Germinal center (tissue), 1 donor: ENCODE measurements at places on chromosomes 2 and 18.

- no peak for DNase-seq
Observed at GRCh38 chr2:148932536-148932935, 57.5 kb downstream of the KIF5C start.

DNA sequence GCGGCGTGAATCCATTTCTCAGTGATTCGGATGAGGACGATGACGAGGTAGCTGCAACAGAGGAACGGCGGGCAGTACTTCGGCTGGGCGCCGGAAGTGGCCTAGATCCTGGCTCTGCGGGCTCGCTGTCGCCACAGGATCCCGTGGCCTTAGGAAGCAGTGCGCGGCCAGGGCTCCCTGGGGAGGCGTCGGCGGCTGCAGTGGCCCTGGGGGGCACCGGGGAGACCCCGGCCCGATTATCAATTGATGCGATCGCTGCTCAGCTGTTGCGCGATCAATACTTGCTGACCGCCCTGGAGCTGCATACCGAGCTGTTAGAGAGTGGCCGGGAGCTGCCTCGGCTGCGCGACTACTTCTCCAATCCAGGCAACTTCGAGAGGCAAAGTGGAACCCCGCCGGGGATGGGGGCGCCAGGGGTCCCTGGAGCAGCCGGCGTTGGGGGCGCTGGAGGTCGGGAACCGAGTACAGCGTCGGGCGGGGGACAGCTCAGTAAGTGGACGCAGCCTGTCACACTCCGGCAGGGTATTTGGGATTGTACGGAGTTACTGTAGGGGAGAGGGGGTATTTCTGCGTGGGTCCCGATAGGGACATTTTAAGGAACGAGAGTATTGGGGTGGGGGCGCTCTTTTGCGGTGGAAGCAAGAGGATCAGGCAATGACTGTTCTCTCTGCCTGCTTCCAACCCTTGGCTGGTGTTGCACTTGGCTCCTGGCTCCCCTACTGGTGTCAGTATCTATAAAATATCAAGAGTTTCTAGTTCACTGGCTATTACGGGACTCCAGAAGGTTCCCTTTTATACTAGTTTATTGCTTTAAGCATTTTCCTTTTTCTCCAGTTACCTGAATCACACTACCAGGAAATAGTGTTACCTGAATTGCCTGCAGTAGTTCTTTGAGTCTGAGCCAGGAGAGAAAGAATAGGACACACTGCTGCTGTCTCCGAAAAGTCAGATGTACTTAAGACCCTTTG is 772 bp downstream of the RELCH start:
- DNase-seq = peak; percentile 18

DNA sequence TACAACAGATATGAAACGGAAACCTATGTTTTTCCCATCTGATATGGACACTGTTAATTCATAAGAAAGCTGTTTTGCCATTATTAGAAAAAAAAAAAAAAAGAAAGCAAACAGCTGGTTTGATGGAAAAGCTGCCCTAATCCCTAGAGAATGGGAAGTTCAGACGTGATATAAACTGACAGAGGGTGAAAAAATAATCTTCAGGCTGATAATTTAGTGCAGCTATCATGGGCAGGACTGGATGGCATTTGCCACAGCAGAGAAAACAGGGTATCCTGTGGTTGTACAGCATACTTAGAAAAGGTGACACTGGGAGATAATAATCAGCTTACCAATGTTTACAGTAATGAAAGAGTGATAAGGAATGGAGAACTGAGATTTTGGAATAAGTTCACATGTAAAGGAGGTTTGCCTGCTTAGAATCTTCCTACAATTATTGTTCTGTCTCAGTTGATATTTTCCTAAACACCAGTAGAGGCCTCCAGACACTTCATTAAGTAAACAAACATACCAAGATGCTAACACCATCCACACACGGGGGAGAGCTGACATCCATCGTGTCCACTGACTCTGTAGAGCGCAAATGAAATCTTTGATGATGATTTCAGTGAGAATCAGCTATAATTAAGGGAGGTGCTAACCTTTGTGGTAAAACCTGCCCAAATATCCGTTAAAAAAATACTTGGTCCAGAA is 211.6 kb upstream of the MMADHC start:
- no peak for DNase-seq

DNA sequence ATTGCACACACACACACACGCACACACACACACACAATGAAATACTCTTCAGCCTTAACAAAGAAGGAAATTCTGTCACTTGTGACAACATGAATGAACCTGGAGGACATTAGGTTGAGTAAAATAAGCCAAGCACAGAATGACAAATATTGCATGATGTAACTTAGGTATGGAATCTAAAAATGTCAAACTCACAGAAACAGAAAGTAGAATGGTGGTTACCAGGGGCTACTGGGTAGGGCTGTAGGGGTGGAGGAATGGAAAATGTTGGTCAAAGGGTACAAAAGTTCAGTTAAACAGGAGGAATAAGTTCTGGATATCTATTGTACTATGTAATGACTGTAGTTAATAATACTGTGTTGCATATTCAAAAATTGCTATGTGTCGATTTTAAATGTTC is 29.5 kb downstream of the SCN2A start:
- DNase-seq = no peak

DNA sequence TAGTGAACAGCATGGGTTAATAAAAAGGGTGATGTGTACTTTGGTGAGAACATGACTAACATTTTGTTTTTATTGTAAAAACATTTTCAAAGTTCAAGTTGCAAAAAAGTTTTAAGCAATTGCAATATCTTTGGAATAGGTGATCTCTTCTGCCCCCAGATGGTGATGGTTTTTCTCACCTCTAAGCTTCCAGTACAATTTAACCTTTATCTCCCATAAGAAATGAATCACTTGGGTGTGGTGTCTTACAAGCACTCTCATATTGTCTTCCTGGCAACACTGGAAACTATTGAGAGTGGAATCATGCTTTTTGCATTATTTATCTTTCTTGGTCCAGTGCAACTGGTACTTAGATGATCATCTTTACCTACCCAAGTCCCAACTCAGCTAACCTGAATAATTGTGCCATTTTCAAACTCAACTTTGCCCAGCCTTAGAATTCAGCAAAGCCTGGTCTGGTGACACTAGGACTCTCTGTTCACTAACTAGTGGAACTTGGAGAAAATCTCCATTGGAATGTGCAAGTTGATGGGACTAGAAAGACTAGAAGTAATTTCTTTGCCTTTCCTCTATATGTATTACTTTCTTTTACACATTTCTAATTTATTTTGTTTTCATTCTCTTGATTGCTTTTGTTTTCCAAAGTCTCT is 964.7 kb upstream of the ZEB2 start:
- peak; percentile 10 for DNase-seq

- no peak for DNase-seq
Observed at GRCh38 chr18:58041633-58042032, 2.4 kb upstream of the NEDD4L start.

DNA sequence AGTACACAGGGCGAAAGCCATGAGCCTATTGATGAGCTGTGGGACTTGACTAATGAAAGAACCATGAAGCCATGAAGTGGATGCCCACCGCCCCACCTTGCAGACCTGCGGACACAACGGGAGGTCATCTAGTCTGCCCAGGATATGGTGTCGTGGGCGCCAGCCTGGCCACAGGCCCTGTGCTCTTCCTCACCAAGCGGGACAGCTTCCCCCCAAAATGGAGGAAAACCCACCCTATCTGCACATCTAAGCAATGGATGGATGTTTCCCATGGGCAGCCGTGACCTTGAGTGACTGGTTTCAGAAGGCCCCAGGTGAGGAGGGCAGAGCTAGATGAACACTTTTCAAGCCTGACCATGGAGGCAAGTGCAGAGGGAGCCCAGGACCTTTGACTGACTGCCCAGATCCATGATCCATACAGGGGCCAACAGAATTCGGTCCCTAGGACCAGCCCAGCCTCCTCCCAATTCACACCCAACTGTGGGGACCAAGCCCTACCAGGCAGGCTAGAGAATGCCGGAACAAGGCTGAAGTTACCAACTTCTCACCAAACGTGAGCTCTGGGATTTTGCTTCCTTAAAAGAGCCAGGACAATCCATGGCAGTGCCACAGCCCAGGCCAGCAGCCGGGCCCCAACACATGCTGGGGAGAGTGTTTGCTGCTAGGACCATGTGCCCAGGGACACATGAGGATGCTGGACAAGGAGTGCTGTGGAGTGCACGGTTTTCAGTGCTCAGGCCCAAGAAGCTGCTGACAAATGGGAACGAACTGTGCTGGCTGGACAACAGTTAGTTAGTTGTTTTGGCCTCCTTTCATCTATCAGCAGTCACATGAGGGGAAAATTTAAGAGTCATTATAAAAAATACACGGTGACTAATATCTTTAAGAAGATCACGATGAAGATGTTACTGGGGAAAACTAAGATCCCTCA is 249.4 kb downstream of the HDAC4 start:
- no peak for DNase-seq

DNA sequence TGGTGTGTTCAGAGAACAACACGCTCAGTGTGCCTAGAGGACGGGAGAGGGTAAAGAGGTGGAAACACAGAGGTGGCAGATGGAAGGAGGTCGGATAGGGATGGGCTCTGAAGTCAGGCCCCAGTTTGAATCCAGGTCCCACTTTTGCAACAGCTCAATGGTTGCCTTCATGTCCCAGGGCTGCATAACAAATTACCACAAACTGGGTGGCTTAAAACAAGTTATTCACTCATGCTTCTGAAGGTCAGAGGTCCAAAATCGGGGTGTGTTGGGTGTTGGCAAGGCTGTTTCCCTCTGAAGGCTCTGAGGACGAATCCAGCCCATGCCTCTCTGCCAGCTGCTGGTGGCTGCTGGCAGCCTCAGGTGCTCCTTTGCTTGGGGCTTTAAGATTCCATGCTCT is 12.7 kb upstream of the ADCY3 start:
- DNase-seq = no peak

GRCh38 chr2:234483568-234484251 is 13.2 kb downstream of the ARL4C start:
- peak; percentile 51 for DNase-seq

GRCh38 chr2:238465487-238466242 is 38.9 kb downstream of the ASB1 start:
- DNase-seq = no peak

DNA sequence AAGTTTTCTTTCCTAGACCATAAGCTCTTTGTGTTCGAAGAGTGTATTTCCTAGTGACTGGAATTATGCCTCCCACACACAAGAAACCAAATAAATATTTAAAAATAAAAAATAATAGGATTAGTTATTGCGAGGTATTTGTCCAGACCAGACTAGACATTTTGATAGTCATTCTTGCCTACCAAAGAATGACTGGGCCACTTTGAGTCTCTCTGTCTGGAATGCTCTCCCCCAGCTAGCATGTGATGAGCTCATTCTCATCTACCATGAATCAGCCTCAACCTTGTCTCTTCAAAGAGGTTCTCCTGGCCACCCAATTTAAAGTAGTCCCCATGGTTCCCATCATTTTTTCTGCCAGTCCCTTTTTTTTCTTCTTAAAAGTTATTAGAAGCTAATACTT is 13.9 kb upstream of the DSC1 start:
- no peak for DNase-seq

GRCh38 chr2:143440411-143441012 is 311.3 kb downstream of the ARHGAP15 start:
- DNase-seq = no peak

DNA sequence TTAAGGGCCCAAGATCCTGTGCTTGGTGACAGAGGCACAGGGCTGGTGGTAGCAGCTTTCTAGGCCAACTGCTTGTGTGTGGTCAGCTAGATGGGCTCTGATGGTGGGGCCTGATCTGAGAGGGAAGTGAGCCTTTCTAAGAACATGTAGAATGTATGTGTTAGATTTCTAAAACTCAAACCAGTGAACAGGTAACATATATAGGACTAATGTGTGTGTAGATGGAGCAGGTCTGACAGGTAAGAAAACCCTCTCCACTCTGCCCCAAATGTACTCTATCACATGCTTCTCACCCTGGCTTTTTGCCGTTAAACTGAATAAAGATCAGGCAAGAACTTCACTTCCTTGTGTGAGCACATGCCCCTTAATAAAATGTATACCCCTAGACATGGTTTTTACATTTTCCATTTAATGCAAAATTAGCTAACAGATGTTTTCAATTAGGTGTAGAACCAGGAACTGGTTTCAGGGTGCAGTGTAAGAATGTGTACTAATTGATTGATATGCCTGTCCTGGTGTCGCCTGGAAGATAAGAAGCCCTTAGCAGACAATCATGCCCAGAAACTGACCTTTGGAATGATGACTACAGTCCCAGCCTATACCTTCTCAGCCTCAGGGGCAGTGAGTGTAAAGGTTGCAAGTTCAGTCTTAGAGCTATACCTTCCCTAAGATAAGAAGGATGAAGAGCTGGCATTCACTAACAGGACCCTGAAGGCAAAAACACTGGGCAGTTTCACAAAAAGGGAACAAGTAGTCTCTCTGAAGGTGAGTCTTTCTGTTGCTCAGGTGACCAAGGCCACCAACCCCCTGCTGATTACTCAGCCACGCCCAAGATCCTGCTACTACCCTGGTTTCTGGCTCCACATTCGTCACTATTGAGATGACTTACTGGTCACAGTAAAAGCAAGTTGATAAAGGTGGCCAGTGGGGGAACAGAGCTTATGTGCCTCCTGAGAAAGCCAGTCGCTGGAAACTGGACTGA is 71.2 kb downstream of the SPATS2L start:
- no peak for DNase-seq

- no peak for DNase-seq
Observed at GRCh38 chr2:48849770-48850169, 94.2 kb upstream of the LHCGR start.

DNA sequence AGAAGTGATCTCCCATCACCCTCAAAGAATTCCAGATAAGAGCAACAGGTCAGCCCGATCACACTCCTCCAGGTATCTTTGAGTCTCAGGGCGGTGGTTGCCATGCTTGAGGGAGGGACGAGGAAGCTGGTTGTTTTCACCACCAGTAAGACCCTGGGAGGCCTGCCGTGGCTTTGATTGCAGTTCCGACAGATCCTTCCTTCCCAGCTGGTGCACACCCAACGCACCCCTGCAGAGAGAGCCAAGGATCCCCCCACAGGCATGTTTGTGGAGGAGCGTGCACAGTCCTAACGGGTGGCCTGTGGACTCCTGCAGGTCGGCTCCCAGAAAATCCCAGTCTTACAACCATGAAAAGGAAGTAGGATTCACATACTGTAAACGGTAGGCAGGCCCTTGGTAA is 13.8 kb upstream of the ZNF236 start:
- no peak for DNase-seq

GRCh38 chr2:197804049-197804757 is at the start of gene PLCL1:
Gene PLCL1 (plus strand): TSS chr2:197804593.
- DNase-seq = peak; percentile 90

DNA sequence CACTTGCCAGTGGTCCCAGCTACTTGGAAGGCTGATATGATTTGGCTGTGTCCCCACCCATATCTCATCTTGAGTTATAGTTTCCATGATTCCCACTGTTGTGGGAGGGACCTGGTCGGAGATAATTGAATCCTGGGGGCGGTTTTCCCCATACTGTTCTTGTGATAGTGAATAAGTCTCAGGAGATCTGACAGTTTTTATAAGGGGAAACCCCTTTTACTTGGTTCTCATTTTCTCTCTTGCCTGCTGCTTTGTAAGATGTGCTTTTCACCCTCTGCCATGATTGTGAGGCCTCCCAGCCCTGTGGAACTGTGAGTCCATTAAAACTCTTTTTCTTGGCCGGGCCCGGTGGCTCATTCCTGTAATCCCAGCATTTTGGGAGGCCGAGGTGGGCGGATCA is 265.4 kb upstream of the SPOPL start:
- no peak for DNase-seq
